ENCODE measurements at places on chromosomes 2 and 18.

DNA sequence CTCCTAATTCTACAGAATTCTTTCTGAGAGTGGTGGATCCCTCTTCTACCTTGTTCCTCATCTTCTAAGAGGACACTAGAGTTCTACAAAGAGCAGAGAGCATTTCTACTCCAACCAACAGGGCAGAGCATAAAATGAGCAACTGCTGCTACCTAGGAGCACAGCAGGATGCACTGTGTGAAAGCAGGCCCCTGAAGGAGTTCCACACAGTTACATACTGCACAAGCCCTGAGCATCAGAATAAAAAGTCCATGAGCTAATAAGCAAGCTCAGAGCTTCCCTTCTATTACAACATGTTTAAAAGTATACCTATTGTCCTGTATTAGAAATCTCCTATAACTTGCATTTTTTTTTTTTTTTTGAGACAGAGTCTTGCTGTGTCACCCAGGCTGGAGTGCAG is 8.4 kb downstream of the FHL2 start:
- DNase-seq = no peak

GRCh38 chr2:39603436-39603835 is 62.3 kb upstream of the TMEM178A start:
- DNase-seq = no peak

DNA sequence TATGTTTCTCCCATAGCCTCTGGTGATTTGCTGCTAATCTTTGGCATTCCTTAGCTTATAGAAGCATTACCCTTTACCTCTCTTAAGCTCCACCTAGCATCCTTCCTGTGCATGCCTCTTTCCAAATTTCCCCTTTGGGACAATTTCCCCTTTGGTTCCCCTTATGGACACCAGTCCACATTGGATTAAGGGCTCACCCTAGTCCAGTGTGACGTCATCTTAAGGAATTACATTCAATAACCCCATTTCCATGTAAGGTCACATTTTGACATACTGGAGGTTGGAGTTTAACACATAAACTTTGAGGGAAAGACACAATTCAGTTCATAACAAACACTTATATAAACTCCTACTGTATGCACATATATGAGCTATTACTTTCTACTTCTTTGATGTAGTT is 916.6 kb downstream of the SLC4A3 start:
- DNase-seq = no peak

- no peak for DNase-seq
Observed at GRCh38 chr18:78414302-78414701, 565.3 kb upstream of the SALL3 start.

DNA sequence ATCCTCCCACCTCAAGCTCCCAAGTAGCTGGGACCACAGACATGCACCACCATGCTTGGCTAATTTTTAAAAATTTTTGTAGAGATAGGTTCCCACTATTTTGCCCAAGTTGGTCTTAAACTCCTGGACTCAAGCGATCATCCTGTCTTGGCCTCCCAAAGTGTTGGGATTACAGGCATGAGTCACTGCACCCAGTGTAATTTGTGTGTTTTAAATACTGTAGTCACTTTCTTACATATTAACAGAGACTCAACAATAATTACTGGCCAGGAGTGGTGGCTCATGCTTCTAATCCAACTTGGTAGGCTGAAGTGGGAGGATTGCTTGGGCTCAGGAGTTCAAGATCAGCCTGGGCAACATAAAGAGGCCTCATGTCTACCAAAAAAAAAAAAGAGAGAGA is 293.0 kb downstream of the RDH14 start:
- no peak for DNase-seq

DNA sequence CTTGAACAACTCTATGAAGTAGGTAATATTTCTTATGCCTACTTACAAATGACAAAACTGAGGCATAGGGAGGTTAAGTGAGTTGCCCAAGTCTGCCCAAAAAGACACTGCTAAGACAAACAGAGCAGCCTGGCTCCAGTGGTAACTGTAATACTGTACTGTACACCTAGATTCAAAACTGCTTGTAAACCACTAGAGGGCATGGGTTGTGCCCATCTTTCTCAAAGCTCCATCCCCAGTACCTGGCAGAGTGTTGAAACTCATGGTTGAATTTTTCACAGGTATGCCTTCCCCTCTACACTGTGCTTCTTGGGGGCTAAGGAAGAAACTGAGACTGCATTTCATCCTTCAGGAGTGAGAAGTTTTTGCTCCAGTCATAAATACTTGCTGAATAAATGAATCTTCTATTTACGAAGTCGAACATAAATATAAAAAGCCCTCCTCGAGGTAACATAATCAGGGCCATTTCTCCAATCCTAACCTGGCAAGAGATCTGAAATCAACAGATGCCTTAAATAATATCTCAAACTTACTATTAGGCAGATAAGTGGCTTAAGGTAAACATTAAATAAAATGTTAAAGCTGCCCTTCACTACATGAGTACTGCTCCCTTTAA is 2.0 kb downstream of the PPP4R1 start:
- DNase-seq = no peak

- DNase-seq = no peak
Observed at GRCh38 chr2:137369106-137369505, 595.2 kb upstream of the HNMT start.

GRCh38 chr2:57542081-57542480 is 504.5 kb upstream of the VRK2 start:
- no peak for DNase-seq

GRCh38 chr2:30366199-30366691 is 80.8 kb upstream of the LCLAT1 start:
- DNase-seq = no peak

- DNase-seq = no peak
Observed at GRCh38 chr2:83971547-83971946, 487.5 kb downstream of the SUCLG1 start.

DNA sequence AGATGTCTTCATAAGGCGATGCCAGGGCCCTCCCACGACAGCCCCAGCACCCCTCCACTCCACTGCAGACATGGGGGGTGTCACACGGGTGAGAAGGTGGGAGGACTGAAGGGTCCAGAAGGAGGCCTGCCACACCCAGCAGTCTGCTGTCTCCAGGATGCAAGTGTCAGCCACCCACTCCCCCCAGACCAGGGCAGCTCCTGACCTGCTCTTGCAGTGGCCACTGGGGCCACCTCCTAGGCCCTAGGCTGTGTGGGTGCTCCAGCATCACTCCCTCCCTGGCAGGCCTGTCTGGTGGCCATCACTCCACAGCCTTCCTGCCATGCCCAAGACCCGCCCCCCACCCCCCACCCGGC is 171.0 kb downstream of the CELF4 start:
- no peak for DNase-seq

DNA sequence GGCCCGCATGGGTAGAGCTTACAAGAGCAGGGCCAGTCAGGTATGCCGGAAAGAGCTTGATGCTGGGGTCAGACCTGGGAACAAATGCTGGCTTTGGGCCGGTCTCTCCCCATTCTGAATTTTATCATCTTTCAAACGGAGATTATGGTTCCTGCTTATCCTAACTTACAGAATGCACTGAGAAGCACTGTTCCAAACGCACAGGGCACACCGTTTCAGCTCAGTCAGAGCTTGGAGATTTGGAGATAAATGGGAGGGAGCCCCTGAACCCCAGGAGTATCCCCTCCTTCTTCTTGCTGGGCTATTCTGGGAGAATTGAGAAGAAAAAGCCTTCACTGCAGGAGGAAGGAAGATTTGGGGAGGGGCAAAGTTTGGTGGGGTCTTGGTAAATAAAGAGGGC is 169.4 kb downstream of the DDX1 start:
- no peak for DNase-seq

GRCh38 chr2:201358684-201359083 is 1.5 kb upstream of the FLACC1 start:
- DNase-seq = no peak

GRCh38 chr2:24048769-24049484 is 614 bp upstream of the FKBP1B start:
- DNase-seq = no peak

DNA sequence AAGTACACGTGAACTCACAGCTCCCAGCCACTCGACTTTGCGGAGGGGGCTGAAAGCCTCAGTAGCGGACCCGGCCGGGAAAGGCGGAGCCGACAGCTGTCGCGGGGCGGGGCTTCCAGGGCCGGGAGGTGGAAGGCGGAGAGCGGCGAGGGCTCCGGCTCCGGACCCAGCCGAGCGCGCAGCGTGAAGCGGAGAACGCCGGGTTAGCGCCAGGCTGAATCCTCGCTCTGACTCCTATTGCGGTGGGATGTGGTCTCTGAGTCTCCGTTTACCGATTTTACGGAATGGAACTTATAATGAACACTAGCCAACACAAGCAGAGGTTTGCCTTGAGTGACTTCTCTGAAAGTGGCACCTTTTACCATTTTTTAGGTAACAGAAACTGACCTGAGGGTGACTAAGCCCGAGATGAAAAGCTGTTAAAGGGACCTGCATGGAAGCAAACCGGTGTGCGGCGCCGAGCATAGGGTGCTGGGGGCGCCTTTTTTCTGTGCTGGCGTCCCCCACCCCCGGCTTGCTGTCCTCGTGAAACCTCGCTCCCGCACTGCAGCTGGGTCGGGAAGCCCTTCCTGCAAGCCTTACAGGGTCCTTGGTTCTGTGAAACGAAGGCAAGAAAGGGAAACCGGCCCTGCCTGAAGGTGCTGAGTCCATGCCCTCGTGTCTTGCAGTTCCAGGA is 72.9 kb downstream of the EN1 start:
- no peak for DNase-seq

DNA sequence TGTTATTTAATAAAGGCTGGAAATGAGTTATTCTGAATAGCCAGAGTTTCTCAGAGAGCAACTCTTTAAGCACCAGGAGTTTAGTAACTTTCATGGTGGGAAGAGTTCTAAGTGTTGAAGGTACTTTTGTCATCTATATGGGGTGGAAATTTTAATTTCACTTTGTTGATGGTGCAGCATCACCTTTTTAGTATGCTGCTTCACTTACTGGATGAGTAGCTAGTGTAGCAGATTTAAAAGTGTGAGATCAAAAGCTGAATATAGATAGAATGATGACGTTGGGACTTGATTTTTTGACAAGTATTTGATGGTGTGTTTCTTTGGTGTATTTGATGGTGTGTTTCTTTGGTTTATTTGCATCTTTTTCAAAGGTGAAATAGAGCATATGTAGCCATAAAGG is 47.3 kb downstream of the MAP4K4 start:
- DNase-seq = no peak

DNA sequence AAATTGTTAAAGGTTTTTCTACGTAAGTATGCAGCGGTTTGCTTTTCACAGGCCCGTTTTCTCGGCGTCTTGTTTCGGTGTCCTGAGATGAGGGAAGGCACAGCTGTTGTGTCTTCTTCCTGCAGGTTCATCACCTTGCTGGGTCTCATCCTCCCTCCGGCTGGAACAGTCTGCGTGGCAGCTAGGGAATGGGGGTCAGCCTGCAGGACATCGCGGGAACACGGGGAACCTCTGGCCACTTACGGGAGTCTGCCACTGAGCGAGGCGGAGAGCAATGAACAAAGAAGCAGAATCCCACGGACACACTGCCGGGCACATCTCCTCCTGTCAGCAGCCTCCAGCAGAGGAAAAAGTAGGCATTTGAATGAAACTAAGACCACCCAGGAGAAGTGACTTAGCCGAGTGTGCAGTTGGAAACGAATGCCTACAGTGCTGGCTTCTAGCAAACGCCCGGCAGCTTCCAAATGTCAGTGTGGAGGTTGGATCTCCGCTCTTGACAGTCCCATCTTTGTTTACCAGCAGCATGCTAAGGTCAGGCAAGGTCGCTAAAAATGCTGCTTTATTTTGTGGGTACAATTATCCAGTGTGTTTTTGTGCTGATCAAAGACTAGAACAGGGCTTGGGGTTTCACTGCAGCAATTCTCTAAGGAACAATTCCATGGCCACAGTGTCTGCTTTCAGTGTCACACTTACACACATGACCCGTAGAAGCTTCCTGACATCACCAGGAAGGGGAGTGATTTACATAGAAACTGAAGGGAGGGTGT is 109.8 kb upstream of the SEC11C start:
- no peak for DNase-seq

- DNase-seq = no peak
Observed at GRCh38 chr18:12518326-12518725, 110.6 kb downstream of the PRELID3A start.

DNA sequence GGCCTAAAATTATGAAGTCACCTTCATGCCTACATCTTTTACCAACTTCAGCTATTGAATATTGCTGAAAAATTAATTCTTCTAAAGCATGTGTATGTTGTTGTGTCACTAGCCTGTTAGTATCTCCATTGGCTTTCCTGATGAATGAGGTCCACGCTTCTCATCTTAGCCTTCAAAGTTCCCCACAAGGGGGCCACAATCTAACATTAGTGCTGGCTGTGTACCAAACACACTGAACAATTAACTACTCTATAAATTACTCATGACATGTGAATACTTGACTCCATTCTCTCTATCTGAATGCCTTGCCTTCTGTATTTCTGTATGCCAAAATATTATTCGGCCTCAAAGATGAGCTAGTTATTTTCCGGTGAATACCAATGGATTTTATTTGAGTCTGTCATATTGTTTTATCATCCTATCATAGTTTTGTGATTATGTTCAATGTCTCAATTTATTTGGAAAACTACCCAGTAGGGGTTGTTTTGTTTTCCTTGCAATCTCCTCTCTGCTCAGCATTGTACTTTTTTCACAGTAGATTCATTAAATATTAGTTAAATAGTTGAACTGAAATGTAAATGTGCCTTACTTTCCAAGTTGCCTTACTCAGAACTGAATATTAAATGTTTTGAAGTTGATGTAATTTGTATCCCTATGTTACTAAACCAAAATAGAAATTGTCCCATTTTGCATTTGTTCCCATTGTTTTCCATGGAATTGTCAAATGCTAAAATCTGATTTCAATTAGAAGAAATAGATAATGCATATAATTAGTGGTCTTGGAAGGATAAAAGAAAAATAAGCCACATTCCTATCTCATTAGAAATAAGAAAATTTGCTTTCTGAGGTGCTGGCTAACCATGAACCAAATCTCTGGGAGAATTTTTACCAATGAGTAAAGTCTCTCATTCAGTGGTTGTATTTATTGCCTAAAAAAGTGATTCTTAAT is 208.4 kb upstream of the COL3A1 start:
- no peak for DNase-seq

DNA sequence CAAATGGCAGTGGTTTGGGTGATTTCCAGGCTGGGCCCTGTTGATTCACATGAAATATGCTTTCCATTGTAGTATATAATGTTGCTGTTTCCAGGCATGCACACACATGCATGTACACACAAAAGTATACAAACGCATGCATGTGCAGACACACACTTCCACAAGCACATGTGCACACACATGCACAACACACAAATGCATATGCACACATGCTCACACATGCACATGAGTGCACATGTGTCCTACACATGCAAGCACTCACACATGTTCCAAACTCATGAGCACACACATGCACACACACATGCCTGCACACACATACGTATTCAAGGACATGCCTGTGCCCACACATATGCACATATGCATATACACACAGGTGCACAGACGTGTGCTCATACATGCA is 30.6 kb downstream of the SNTG2 start:
- no peak for DNase-seq

- DNase-seq = no peak
Observed at GRCh38 chr18:59990121-59990823, 90.5 kb downstream of the PMAIP1 start.

DNA sequence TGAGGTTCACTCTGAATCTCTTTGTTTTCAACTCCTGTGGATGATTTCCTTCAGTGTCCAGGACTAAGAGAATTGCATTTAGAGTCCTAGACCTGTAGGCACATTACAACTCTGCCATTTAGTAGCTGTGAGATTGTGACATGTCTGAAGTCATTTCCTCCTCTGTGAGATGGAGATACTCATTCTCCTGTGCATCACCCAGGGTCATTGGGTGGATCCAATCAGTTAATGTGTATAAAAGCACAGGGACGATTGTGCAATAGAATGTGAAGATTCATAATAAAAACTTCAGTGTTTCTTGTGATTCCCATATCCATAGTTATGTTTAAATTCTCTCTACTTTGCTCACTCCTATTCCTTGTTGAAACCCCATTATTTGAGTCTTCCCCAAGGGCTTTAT is 113.6 kb downstream of the DIS3L2 start:
- no peak for DNase-seq
